ENCODE measurements at places on chromosomes 1 and 21.

- no peak for DNase-seq
Measured at GRCh38 chr1:43256675-43257570, 12.9 kb upstream of the TMEM125 start.

- DNase-seq: no peak
Measured at GRCh38 chr1:183470147-183470960, 1.9 kb upstream of the SMG7 start.

- no peak for DNase-seq
Measured at GRCh38 chr1:246595146-246595545, 28.9 kb downstream of the CNST start.

- DNase-seq: no peak
Measured at GRCh38 chr1:203017692-203018091, 8.6 kb upstream of the PPFIA4 start.

GRCh38 chr1:21332554-21333311 lies 42.5 kb upstream of the ECE1 start:
- no peak for DNase-seq

GRCh38 chr1:147924813-147925212 lies 3.4 kb upstream of the GPR89B start:
- DNase-seq: no peak

All from HS-5 (cell line).